Fibroblast of upper back skin (primary cell): ENCODE measurements at places on chromosomes 1 and 21.

DNA sequence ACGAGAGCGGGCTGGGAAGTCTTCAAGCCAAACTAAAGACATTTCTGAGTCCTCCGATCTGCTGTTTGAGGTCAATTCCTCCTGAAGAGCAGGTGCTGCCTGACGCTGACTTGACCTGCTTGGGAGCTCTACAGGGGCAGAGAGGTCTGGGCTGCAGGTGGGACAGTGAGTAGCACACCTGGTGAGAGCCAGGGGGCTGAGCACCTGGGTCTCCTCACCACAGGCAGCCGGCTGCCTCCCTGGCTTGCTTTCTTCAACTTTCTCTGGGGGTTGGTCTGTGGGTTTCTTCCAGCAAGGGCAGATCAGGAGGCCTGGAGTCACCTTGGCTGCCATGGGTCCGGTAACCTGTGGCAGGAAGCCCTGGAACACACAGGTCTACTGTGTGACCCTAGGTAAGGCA lies 107.4 kb upstream of the EDN2 start:
- DNase-seq, result no peak

GRCh38 chr1:183635099-183635605 lies 431 bp downstream of the ARPC5 start:
- DNase-seq, result no peak

GRCh38 chr21:45327441-45328197 lies 39.9 kb upstream of the POFUT2 start:
- no peak for DNase-seq

DNA sequence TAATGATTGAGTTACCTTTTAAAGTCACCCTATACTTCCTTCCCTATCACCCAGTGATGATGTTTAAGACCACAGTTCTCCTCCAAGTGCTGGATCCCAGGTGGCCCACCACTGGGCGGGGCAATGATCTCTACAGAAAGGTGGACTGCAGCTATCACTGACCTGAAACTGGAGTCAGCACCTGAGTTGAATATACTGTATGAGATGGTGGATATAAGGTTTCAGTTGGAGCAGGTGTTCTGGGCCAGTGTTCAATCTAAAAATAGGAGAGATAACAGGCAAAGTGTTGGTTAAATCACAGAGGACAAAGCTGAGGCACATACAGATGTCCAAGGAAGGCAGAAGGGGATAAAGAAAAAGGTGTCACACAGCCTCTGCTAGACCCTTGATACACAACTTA lies 96.6 kb downstream of the SIPA1L2 start:
- no peak for DNase-seq

DNA sequence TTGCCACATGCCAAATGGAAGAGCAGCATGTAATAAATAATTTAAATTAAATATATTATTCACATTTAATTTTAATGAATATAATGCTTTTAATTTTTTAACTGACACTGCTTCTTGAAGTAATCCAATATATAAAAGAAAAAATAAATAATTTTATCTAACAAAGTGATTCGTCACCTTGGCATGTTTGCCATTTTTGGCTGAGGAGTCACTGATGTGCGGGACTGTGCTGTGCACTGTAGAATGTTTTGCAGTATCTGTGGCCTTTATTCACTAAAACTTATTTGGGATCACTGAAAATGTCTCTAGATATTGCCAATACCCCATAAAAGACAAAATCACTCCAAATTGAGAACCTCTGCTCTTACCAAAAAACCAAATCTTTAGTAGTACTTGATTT lies 807.8 kb downstream of the BRINP3 start:
- DNase-seq, result peak; percentile 70

GRCh38 chr1:93672069-93672468 lies 9.6 kb downstream of the BCAR3 start:
- peak; percentile 82 for DNase-seq

GRCh38 chr1:233656032-233656635 lies 42.2 kb downstream of the KCNK1 start:
- DNase-seq, result no peak

GRCh38 chr1:109298666-109299557 lies 7.9 kb downstream of the MYBPHL start:
- DNase-seq, result peak; percentile 95

GRCh38 chr1:11828511-11828910 lies 19.1 kb downstream of the NPPA start:
- no peak for DNase-seq

DNA sequence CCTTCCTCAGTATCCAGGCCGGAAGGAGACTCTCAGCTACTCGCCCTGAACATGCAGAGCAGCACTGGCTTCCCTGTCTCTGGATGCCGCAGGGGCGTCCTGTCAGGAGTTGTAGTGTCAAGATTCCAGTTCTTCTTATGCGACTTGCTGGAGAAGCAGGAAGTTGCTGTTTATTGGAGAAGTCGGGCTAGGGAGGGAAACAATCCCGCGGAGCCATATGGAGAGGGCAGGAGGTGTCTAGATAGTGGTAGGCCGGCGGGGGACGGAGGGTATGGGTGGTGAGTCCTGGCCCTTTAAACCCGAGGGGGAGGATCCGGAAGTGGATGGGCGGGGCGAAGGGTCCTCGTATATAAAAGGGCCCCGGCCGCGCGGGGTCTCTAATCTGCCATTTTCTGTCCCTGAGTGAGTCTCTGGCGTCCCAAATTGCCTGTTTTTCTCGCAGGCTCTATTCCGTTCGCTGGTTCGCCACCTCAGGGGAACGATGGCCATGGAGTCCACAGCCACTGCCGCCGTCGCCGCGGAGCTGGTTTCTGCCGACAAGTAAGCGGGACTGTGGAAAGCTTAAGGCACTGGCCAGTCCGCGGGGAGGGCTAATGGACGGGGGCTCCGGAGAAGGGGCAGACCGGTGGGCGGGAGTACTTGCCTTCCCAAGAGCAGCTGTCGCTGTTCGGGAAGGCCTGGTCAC lies at the start of gene NASP:
Gene NASP (plus strand): TSS at position 376 of the 685 bp plus-strand sequence. CDS start 106 bp downstream, at position 482.
- peak; percentile 83 for DNase-seq

DNA sequence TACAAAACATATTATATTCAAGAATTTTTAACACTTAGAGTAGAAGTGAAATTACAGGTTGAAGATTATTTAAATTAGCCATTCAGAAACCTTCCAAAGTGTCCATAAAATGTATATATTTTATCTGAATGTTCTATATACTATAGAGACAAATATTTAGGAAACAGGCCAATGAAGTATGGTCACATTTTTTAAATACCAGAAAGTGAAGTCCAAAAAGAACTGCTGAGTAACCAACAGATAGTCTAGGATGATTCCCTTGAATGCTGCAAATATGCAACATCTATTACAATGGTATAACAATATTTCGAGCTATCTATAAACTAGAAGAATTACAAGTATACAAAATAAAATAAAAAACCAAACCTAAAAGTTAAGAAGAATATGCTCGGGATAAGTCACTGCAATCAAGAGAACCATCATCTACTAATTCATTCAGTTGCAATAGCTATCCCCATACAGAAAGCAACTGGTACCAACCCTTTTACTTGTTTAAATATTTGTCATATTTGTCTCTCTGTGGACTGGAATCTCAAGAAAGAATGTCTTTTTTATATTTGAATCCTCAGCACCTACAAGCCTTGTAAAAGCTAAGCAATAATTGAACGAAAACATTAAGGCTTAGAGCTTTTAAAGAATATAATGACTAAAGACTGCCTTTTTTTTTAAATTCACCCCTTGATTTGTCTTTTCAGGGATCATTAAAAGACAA lies 8.1 kb downstream of the ODF2L start:
- DNase-seq, result peak; percentile 61

DNA sequence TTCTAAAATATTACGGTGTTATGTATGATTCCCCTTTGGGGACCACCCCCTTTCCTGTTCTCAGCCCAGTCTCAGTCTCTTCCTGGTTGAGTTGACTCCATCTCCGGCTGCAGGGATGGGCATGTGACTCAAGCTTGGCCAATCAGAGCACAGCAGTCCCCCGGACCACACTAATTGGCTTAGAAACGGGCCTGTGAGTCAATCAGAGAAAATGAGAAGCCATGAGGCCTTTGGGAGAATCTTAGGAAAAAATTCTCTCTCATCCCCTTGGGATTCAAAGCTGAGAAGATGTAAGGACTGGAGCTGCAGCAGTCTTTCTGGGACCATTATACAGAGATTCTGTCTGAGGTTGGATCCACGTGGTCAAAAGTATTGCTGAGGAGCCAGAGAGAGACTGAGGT lies 10.7 kb upstream of the FHAD1 start:
- no peak for DNase-seq

- DNase-seq, result no peak
Measured at GRCh38 chr1:243312952-243313634, 57.3 kb downstream of the SDCCAG8 start.

DNA sequence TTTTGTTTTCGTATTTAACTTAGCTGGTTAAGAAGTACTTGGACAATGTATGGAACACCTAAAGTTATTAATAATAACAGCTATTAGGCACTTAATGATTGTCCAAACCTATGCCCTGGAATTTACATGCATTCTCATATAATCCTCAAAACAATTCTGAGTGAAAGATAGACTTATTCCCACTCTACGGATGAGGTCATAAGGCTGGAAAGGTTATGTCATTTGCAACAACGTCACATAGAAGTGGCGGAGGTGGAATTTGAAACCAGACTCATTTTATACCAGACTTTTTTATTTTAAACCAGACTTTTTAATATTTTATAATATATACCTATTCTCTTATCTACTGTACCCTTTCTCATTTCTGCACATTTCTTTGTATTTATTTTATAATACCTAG lies 8.4 kb downstream of the LRRC8D start:
- DNase-seq, result no peak
